ENCODE measurements at places on chromosomes 16 and 17.

DNA sequence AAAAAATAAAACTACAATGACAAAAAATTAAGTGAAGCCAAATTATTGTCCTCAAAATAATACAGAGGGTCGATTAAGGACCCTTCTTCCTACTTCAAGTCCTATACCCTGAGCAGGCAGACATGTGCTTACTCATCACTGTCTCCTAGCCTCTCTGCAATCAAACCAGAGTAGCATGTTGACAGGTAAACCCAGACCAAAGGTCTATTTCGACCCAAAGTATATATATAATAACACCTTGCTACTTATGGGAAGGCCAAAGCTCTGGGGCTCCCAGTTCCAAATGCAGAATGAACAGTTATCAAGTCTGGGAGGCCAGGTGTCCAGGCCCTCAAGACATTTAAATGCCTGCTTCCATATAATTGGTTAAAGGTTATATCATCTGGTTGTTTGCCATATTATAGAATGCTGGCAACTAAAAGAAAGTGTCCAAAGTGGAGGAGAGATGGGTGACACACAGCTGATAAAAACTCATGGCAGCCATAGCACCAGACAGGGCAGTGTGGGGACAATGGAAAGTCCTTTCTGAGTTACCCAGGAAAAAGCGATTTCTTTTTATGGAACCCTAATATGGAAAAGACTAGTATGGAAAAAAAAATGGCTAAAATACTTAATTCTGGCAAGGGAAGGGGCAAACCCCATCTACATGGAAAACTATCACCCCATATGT lies 53.6 kb downstream of the N4BP1 start:
- DNase-seq, result no peak

DNA sequence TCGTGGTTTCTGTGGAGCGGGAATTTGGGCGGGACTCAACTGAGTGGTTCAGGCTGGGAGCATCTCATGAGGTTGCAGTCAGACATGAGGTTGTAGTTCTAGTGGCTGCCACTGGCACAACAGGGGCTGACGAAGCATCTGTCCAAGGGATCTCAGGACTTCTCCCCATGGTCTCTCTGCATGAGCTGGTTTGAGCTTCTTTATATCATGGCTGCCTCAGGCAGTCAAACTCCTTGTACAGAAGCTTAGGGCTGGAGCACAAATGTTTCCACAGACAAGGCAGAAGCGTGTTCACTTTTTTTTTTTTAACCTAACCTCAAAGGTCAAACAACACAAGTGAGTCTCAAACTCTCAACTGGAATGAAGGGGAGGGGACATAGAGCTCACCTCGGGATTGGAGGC lies 243.3 kb downstream of the MSI2 start:
- no peak for DNase-seq

GRCh38 chr17:51056813-51057510 lies 63.7 kb downstream of the SPAG9 start:
- DNase-seq, result peak; percentile 28

- DNase-seq, result no peak
Observed at GRCh38 chr16:62625326-62625725, 589.1 kb upstream of the CDH8 start.

- DNase-seq, result no peak
Observed at GRCh38 chr17:79704691-79705090, 26.1 kb upstream of the ENPP7 start.

GRCh38 chr16:11207646-11208045 lies 48.4 kb downstream of the SOCS1 start:
- DNase-seq, result no peak

- no peak for DNase-seq
Observed at GRCh38 chr16:26569793-26570192, 496.9 kb upstream of the C16orf82 start.

DNA sequence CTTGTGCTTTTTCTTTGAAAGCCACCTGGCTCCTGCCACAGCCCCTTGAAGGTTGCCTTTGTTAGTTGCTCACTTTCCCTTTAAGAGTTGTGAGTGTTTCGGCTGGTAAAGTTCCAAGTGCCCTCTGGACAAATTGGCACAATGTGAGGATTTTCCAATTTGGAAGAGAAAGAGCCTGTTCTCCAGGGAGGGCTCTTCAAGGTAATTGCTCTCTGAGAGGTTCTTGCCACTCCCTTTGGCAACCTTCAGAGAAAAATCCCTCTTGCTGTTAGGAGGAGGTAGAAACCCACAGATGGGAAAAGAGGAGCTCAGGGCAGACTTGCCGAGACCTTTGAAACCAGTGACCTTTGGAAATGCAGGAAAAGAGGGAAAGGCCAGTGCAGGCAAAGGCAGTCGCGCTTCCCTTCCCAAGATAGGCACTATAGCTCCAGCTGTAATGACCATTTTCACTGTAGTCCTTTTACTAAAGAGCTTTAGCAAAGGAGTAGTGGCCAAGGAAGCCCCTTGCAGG lies 49.0 kb upstream of the AKAP1 start:
- DNase-seq, result no peak

DNA sequence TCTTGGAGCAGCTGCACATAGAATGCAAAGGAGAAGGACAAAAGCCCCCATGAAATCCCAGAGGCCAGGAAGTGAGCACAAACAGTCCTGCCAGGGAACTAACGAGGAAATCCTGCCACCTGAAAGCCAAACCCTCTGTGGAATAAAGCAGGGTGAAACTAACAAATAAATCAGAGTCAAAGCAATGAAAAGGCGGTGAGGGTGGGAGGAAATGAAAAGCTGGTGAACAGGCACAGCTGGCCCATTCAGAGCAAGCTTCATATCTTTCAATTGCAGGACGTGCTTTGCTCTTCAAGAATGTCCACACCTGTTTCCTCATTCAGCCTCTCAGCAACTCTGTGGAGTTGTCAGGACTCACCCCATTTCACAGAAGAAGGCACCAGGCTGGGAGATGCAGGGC lies 108.1 kb downstream of the ABCC12 start:
- no peak for DNase-seq

DNA sequence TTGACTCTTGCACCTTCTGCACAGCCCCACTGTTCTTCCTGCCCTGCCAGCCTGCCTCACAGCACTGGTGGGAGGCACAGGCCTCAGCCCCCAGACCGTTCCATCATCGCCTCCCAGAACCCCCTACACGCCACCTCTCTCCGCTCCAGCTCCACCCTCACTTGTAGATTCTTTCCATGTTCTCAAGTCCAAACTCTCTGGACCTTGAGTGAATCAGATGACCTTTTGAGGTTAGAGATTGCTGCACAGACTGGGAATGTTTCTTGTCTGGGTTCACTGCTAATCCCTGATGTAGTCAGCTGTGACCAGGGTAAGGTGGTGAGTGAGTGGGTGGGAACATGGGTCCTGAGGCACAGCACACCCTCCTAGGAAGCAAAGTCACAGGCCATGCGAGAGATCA lies 272.4 kb downstream of the IRF8 start:
- DNase-seq, result no peak

GRCh38 chr17:48374650-48375230 lies 55.3 kb downstream of the SKAP1 start:
- DNase-seq, result peak; percentile 11

GRCh38 chr16:47904691-47905090 lies 251.1 kb downstream of the ABCC12 start:
- no peak for DNase-seq

DNA sequence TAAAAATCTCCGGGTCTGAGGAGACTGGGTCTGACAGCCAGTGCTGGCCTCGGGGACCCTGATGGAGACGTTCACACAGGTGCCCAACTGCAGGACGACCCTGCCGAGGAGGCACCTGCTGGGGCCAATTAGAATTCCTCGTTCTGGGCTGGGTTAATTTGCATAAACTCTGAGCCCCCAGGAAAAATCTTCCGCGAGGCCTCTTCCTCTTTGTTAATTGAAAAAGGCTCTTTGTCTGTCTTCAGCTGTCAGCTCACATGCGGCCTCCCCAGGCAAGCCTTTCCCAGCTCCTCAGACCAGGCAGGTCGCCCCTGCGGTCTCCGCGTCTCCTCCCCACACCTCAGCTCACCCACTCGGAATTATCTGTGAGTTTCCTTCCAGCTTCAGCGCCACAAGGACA lies 400.2 kb downstream of the SEC14L1 start:
- DNase-seq, result no peak

- DNase-seq, result no peak
Observed at GRCh38 chr16:58732545-58733247, 1.4 kb downstream of the GOT2 start.

DNA sequence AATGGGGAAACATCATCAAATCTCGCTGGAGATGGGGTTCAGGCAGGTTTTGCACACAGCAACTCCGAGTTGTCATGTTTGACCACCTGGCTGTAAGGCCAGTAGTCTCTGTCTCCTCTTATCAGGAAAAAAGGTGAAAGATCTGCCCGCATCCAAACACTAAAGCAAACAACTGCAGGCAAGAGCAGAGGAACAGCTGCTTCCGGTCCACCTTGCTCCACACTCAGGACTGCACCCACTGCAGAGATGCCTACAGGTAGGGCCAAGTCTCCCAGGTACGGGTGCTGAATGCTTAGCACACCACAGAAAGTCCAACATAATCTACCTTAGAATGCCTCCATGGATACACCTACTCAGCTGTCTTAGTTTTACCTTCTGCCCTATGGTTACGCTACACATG lies 7.3 kb downstream of the TEX2 start:
- no peak for DNase-seq

GRCh38 chr16:23469814-23470213 lies 16.8 kb upstream of the COG7 start:
- DNase-seq, result no peak

- DNase-seq, result no peak
Observed at GRCh38 chr17:43680461-43680860, 18.7 kb upstream of the MEOX1 start.

DNA sequence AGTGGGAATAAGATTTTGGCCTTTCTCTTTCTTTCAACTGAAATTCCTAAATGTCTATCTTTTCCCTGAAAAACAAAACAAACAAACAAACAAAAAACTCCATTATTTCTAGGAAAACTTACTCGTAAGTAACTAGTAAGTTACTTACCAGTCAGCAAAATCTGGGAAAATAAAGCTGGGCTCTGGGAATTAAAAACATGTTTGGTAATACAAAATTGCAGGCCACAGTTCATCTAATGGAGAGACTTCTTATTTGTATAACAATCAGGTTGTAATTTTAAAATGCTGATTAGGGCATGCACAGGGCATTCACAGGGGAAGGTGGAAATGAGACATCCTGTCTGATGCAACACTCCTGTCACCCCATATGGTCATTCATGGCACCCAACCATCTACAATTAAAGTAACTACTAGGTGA lies 3.8 kb upstream of the WIPI1 start:
- DNase-seq, result no peak

- DNase-seq, result no peak
Observed at GRCh38 chr17:70888324-70888723, 719.0 kb downstream of the KCNJ2 start.

DNA sequence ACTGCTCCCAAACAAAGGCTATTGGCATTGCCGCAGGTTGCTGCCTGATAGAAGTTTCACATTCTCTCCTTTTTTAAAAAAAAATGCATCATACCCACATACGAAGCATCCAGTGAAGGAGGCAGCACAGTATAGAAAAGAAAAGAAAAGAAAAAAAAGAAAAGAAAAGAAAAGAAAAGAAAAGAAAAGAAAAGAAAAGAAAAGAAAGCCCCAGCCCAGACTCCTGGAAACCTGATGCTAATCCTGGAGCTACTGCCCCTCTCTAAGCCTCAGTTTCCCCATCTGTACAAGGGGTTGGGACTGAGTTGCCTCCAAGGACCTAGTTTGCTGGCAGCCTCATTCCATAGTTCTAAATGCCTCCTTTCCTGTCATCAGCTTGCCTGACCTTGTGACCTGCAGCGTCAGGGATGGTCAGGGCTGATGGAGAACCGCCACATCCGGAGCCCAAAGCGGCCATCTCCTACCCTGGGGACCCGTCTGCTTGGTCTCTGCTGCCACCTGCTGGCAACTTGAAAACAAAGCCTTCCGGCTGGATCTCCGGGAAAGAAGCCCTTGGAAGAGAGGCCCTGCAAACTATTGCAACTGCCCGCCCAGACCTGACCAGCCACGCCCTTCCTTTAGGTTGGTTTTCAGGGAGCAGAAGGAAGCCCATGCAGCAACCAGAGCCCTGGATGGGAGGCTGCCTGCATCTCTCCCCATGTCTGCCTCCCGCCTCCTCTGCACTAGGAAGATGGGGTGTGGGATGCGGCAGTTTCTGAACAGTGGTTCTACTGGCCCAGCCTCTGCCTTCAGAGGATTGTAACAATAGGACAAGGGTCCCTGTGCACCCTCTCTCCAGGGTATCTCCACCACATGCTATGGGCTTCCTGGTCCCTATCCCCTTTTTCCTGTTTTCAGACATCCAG lies 13.0 kb downstream of the AIPL1 start:
- DNase-seq, result peak; percentile 54

GRCh38 chr17:78704594-78704993 lies 77.5 kb downstream of the CYTH1 start:
- DNase-seq, result no peak

- DNase-seq, result no peak
Observed at GRCh38 chr16:5200123-5200522, 102.5 kb upstream of the EEF2KMT start.

DNA sequence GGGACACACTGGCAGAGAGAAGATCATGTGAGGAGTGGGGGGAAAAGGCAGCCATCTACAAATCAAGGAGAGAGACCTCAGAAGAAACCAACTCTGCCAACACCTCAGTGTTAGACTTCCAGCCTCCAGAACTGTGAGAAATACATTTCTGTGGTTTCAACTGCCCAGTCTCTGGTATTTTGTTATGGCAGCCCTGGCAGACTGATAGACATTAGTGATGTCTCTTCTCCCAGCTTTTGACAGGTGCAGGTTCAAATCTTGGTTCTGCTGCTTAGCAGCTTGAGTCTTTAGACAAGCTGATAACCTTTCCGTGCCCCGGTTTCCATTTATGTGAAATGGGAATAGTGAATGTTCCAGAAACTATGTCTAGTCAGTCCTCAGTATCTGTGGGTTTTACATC lies 199.5 kb downstream of the SNX29 start:
- no peak for DNase-seq

DNA sequence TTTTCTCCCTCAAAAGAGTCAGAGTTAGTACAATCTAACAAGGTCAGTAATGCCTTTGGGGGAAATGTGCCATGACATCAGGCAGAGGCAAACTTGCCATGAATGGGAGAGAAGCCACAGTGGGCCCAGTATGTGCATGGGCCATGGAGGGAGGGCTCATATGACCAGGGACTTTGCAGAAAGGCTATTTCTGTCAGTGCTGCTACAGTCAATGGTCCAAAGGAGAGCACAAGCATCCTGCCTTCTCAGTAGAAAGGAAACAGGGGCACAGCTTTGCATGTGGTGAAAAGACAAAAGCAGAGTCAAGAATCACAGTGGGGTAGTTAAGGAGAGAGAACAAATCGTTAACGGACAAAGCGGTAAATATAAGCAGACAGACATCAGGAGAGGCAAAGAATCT lies 11.2 kb upstream of the CORO6 start:
- DNase-seq, result no peak

- DNase-seq, result no peak
Observed at GRCh38 chr17:43549496-43549895, 3.4 kb upstream of the ETV4 start.
